CD4-positive, CD25-positive, alpha-beta regulatory T cell (primary cell): ENCODE measurements at places on chromosomes 7 and 10. TPM values are rescaled to one million over a fixed set of nuclear protein-coding genes. Genes with fewer than 3 reads are reported as not detected.
A peak's percentile ranks its signal among the peaks of the same experiment; 100 is the strongest.

The TEX36 gene
- total RNA-seq: not detected

DNA sequence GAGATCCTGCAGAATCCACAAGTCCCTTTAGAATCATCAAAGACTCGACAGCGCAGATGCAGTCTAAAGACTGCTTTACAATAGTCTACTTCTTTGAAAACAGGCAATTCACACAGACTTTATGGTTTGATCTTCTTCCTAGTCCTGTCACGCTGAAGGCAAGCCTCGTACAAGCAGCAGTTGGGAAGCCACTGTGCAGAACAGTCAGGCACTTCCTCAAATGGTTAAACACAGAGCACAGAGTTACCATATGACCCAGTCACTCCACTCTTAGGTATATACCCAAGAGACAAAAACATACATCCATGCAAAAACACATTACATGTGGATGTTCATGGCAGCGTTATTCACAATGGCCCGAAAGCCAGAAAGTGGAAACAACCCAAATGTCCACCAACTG lies 41.4 kb downstream of the LRRC20 start:
- no peak for DNase-seq

- no peak for DNase-seq
Measured at GRCh38 chr7:88396948-88397322, 90.2 kb upstream of the STEAP4 start.

- no peak for DNase-seq
Measured at GRCh38 chr7:85234730-85235129, 47.9 kb upstream of the SEMA3D start.

The GIMAP5 gene
- 37.4 TPM for total RNA-seq

The NPSR1 gene
- not detected for total RNA-seq

DNA sequence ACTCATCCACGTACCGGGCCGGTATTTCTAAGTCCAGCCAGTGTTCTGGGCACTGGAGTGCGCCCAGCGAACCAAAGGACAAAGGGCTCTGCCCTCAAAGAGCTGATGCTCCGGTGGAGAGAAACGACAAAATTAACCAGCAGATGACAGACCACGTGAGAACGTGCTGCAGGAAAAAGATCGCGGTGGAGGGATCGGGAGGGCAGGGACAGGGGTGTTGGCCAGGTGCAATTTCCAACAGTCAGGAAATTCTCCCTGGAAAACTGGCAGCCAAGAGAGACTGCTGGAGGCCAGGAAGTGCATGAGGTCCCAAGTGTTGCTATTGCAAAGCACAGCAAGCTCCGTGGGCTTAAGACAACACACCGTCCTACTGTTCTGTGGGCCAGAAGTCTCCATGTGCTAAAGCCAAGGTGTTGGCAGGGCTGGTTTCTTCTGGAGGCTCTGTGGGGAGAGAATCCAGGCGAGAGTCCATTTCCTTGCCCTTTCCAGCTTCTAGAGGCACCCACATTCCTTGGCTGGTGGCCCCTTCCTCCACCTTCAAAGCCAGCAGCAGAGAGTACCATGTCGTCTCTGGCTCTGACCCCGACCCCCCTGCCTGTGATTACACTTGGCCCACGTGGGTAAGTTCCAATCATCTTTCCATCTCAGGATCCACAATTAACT lies 21.3 kb upstream of the AMZ1 start:
- DNase-seq: no peak

DNA sequence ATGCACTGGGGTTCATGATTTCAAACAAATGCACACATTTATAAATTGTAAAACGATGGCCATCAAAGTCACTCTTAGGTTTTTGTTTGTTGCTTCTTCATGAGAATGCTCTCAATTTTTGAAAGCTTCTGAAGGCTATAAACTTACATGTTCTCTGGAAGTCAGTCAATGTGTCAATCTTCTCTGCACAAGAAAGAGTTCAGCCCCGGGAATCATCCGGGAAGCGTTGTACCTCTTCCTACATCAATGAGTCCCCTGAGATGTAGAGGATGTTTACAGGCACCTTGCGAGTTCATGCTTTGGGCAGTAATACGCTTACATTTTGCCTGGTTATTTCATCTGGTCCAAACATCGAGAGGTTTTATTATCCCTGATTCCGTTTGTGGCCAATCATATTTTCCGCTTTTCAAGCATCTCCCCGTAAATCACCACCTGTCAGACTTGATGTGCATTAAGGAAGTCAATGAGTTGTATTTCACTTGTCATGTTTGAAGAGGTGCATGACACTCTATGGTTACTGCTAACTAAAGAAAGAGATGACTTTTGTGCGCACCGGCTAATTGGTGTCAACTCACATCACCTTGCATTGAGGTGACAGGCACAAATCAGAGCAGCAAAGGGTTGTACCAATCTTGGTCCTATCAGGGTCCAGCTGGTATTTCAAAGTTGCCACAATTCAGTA lies 750.7 kb downstream of the SORCS3 start:
- no peak for DNase-seq

DNA sequence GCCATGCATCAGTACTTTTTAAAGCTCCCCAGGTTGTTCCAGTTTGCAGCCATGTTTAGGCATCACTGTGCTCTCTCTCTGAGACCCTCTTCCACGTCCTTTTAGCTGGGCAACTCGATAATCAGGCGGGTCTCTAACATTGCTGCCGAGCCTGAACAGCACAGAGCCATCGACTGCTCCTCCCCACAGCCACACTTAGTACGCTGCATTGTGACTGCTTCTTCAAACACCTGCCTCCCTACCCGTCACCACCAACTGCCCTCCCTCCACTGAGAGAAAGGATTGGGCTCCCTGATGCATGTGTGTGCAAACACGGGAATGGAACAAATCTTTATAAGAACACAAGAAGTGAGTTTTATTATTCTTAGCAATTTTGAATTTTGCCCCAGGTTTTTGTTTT lies 11.4 kb upstream of the TACR2 start:
- DNase-seq: no peak

DNA sequence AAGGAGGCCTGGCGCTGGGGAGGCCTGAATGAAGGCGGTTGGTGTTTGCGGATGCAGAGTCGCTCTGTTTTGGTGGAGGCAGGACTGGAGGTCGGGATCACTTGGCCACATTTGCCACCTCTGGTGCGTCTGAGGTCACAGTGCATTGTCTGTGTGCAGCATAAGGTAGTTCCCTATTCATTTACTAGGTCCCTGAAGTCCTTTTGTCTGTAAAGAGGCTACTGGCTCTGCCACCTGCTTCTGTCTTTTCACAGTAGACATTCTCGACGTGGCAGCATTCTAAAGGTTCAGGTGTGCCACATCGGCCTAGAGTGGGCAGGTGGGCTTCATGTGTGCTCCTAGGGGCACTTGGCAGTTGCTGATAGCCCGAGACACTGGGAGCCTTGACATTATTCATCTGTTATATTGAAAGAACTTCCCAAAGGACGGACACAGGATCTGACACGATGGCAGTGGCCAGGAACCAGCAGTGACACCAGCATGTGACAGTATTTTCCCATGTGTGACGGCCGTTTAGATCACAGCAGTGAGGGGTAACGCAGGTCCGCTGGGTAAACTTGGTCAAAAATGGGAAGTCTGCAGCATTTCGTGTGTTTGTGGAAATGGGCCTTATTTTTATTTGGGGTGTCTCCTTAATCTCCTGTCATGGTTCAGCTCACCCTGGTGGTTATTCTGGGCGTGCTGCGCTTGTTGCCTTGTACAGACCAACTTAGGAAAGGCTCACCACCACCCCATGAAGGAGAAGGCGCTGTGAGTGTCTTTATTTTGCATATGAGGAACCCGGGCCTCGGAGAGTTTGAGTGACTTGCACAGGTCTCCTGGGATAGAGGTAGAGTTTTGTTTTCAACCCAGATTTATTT lies 5.9 kb downstream of the MGMT start:
- DNase-seq: no peak

- no peak for DNase-seq
Measured at GRCh38 chr10:68955355-68955831, 577 bp upstream of the DDX21 start.

DNA sequence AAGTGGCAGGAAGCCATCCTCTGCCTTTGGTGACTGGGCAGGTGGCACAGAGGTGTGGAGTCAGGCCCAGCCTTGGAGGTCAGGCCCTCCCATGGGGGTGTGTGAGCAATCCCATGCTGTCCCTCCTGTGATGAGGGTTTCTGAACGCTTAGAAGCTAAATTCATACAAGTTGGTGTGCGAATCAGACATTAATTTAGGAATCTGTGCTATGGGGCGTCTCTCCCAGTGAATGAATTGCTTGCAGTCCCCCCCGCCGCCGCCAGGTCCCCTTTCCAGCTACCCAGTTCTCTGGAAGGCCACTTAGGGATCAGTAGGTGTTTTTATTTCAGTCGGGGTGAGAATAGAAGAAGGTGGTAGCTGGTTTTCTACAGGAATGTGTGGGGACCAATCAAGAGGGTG lies 37.5 kb downstream of the LRRC18 start:
- DNase-seq: no peak

The INA gene
- total RNA-seq: not detected

The ZPBP gene
- not detected for total RNA-seq

The LRGUK gene
- total RNA-seq: 0.47 TPM

GRCh38 chr7:121544726-121545125 lies 148.6 kb upstream of the FAM3C start:
- peak; percentile 22 for DNase-seq

The BICC1 gene
- 0.20 TPM for total RNA-seq

DNA sequence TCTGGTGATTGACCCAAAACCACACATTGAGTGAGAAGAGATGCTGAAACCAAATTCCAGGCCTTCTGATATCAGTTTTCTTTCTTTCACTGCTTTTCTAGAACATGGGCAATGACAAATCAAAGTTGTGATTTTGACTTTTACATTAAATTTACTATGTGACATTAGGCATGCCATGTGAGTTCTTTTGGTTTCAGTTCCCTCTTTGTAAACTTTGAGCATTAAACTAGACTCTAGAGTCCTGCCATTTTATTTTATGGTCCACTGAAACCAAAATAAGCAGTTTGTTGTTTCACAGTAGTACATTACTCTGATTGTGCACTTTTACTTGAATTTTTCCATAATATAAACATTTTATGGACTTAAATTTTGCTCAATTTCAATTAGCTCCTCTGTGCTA lies 381.1 kb upstream of the SEMA3D start:
- DNase-seq: no peak
